Fibroblast of lung (primary cell): ENCODE measurements at places on chromosomes 16 and 17. TPM values are rescaled to one million over a fixed set of nuclear protein-coding genes. Genes with fewer than 3 reads are reported as not detected.

DNA sequence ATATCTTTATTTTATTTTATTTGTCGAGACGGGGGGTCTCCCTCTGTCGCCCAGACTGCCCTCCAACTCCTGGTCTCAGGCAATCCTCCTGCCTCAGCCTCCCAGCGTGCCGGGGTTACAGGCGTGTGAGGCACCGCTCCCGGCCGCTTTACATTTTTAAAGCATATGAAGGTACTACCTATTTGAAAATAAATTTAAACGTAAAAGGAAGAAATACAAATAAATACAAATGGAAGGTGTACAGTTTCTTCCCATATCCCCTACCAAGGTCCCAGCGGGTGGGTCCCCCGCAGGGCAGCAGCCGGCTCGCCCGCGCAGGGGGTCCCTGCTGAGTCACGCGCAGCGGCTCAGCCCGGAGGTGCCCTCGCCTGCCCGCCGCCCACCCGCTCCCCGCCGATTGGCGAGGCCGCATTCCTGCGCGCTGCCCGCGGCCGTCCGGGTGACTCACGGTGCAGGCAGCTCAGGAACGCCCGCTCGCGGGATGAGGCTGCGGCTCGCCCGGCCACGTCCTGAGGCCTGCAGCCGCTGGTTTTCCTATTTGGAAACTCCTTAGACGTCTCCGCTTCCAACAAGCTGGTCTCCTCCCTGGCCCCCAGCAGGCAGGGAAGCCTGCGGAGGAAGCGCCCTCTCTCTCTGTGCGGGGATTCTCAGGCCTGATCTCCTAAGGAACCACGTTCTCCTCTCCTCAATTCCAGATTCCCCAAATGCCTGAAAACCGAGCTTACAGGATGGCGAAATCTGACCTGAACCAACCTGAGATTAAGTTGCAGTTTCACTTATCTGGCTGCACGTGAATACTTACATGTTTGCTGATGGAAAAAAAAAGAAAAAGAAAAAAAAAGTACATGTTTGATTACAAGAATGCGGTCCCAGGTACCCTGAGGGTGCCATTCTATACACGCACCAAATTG, 54.8 kb upstream of the MAP3K14 start:
- peak; percentile 93 for DNase-seq

NPIPA2 gene
- total RNA-seq: 0.77 and 0.99 TPM in 2 replicates

CLEC19A gene
- total RNA-seq: not detected in 2 replicates

- DNase-seq: no peak
These were observed 13.8 kb downstream of the ARSG start for GRCh38 chr17:68305142-68305541.

GRCh38 chr17:19833914-19834313, 33.8 kb downstream of the ULK2 start:
- peak; percentile 2 for DNase-seq

DNA sequence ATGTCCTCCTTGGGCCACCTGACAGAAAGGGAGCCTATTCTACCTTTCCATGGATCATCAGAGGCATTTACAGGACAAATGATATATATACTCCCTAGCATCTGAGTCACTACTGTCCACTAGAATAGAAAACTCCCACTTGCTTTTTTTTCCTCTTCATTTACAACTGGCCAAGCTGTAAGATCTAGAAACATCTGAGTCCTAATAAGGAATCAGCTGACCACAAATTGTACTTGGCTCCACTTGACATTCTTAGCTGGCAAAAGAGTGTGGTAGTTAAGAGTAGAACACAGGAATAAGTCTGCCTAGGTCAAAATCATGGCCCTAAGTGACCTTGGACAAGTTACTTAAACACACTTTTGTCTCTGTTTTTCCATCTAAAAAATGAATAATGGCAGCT, 5.2 kb downstream of the RUSF1 start:
- DNase-seq: peak; percentile 75

- no peak for DNase-seq
These were observed 116.4 kb upstream of the NLRP1 start for GRCh38 chr17:5700745-5701144.

TP53TG3D gene
- 0.33 and 1.5 TPM in 2 replicates for total RNA-seq

RUNDC1 gene
- total RNA-seq: 7.7 and 8.8 TPM in 2 replicates

GRCh38 chr17:82547981-82548380, 28.4 kb downstream of the FOXK2 start:
- no peak for DNase-seq

DNA sequence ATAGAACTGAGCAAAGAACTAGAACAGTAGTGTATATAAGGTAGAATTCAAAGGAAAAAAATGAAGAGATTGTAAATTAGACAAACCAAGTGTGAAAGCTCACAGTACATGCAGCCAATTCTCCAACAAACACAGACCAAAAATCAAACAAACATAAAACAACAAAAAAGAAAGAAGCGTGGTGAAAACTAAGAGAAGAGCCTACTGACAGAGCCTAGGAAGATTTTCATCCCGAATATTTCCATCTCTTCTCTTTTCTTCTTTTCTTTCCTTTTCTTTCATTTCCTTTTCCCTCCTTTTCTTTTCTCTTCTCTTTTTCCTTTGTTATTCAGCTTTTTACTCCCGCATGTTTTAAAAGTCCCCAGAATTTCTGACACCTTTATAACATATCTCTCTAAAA, 1103.6 kb downstream of the CDH8 start:
- no peak for DNase-seq

DNA sequence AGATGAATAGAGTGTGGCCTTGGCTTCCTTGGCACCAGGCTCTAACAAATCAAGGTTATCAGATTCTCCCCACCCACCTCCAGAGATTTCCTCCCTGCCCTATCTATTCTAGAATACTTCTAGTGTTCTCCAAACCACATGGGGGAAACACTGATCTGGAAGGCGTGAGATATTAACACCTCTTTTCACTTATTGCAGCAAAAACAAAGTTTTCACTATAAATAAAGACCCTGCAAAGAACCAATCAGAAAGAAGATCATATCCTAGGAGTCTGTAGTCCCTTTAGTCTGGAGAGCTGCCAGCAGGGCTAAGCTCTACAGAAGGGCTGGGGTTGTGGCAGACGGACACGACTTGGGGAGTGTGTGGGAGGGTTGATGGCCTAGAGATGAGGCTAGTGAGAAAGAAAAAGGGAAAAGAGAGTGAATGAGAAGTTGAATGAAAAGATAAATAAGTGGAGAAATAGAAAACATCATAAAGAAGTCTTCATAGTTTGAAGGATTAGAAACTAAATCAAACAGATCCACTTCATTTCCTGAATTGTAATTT, 8.6 kb upstream of the SKAP1 start:
- no peak for DNase-seq

- no peak for DNase-seq
These were observed 515.3 kb downstream of the GRIN2A start for GRCh38 chr16:9666834-9667480.

DNA sequence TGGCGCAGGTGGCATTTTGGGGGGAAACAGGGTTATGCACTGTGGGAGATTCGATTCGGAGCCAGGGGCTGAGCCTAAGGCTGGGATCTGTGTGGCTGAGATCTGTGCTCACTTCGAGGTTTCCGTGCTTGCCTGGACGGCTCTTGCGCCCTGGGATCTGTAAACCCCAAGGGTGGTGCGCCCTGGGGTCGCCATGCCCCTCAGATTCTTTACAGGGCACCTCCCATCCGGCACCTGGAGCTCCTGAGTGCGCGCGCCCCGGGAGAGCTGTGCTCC, 377 bp downstream of the SLC13A5 start:
- DNase-seq: no peak

CREBBP gene
- 16.2 and 22.6 TPM in 2 replicates for total RNA-seq

DNA sequence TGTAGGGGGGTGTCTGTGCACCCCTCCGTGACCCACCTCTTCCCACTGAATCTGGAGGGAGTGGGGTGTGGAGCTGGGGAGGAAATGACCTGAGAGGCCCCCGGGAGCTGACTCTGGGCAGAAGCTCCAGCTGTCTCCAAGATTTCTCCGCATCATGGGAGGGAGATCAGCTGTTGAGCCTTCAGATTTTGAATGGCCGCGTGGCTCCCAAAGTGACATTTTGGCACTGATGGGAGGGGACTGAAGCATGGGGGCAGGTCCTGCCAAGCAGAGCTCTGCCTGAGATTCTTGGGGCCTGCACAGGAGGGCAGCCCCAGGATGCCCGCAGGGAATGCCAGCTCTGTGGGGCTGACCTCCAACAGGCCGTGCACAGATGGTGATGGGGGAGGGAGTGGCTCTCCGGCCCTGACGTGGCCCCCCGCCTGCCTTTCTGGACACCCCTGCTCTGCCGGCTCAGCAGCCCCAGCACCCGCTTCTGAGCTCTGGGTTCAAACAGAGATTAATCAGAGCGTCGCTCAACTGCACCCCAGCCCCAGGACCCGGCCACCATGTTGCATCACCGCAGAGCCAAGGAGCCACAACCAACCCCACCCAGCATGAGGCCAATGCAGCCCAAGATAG, 25.3 kb upstream of the UBE2I start:
- DNase-seq: no peak
